ENCODE measurements at places on chromosomes 3 and 15.

GRCh38 chr15:101431748-101432147 lies 57.8 kb downstream of the PCSK6 start:
- H3K4me3 ChIP-seq: no peak overlapping the region
- H3K27me3 ChIP-seq: peaks cover 7% of the 10 kb centered on the region
- no peak overlapping the region for H3K27ac ChIP-seq
- no peaks in the 10 kb centered on the region for H3K36me3 ChIP-seq
- DNase-seq: no peak

GRCh38 chr15:67024314-67024997 lies 40.9 kb upstream of the SMAD3 start:
- H3K4me1 ChIP-seq: no peaks in the 10 kb centered on the region
- no peaks in the 10 kb centered on the region for H3K36me3 ChIP-seq
- DNase-seq: no peak
- no peak overlapping the region for H3K27ac ChIP-seq

GRCh38 chr15:34147371-34148140 lies 45.7 kb downstream of the PGBD4 start:
- no peaks in the 10 kb centered on the region for H3K36me3 ChIP-seq
- H3K27me3 ChIP-seq: no peaks in the 10 kb centered on the region
- H3K4me3 ChIP-seq: no peak overlapping the region
- no peak for DNase-seq

DNA sequence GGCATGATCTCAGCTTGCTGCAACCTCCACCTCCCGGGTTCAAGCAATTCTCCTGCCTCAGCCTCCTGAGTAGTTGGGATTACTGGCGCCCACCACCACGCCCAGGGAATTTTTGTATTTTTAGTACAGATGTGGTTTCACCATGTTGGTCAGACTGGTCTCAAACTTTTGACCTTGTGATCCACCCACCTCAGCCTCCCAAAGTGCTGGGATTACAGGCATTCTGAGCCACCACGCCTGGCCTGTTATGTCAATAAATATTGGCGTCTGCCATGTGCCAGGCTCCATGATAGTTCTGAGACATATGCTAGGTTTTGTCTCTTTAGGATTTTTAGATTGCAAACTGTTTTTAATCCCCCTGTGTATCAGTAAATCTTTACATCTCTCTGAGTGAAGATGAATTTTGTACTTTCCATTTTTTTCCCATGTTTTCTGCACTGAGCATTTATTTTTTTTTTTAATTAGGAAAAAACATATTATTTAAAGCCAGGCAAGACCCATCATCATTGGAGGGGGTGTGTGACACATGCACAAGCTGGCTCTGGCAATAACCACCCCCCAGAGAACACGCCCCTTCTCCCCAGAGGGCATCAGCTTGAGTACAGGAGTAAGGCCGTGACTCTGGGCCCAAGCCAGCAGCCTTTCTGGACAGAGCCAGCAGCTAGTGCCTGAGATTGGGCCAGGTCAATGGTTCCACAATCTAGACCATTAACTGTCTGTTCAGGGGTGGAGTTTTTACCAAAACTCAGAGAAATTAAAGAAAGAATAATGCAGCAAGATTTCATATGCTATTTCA lies 51.0 kb upstream of the ATP1B3 start:
- H3K36me3 ChIP-seq: no peaks in the 10 kb centered on the region
- no peak overlapping the region for H3K27ac ChIP-seq
- H3K4me3 ChIP-seq: no peak overlapping the region
- DNase-seq: peak; percentile 31
- peaks cover 15% of the 10 kb centered on the region for H3K4me1 ChIP-seq

- DNase-seq: no peak
- H3K36me3 ChIP-seq: peaks cover 6% of the 10 kb centered on the region
- H3K4me3 ChIP-seq: no peak overlapping the region
- no peaks in the 10 kb centered on the region for H3K27me3 ChIP-seq
- peaks cover 4% of the 10 kb centered on the region for H3K4me1 ChIP-seq
- H3K27ac ChIP-seq: peak overlapping the region; percentile 55
Observed at GRCh38 chr15:76327191-76328105, 9.1 kb upstream of the ISL2 start.

Measured in glutamatergic neuron (in vitro differentiated cells).